ENCODE measurements at places on chromosomes 6 and 20. TPM values are rescaled to one million over a fixed set of nuclear protein-coding genes. Genes with fewer than 3 reads are reported as not detected.

DNA sequence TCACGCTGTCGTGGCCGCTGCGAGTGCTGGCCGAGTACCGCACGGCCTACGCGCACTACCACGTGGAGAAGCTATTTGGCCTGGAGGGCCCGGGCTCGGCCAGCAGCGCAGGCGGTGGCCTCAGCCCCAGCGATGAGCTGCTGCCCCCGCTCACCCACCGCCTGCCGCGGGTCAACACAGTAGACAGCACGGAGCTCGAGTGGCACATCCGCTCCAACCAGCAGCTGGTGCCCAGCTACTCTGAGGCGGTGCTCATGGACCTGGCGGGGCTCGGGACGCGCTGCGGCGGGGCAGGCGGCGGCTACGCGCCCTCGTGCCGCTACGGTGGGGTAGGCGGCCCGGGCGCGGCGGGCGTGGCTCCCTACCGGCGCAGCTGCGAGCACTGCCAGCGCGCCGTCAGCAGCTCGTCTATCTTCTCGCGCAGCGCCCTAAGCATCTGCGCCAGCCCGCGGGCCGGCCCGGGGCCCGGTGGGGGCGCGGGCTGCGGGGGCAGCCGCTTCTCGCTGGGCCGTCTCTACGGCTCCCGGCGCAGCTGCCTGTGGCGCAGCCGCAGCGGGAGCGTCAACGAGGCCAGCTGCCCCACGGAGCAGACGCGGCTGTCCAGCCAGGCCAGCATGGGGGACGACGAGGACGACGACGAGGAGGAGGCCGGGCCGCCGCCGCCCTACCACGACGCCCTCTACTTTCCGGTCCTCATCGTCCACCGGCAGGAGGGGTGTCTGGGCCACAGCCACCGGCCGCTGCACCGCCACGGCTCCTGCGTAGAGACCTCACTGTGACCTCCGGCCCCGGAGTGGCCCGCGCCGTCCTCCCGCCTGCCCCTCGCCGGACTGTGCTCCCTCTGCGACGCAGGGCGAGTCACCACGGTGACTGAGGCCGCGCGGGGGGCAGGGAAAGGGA lies 5.7 kb downstream of the TMEM151B start:
- no peak for DNase-seq

DNA sequence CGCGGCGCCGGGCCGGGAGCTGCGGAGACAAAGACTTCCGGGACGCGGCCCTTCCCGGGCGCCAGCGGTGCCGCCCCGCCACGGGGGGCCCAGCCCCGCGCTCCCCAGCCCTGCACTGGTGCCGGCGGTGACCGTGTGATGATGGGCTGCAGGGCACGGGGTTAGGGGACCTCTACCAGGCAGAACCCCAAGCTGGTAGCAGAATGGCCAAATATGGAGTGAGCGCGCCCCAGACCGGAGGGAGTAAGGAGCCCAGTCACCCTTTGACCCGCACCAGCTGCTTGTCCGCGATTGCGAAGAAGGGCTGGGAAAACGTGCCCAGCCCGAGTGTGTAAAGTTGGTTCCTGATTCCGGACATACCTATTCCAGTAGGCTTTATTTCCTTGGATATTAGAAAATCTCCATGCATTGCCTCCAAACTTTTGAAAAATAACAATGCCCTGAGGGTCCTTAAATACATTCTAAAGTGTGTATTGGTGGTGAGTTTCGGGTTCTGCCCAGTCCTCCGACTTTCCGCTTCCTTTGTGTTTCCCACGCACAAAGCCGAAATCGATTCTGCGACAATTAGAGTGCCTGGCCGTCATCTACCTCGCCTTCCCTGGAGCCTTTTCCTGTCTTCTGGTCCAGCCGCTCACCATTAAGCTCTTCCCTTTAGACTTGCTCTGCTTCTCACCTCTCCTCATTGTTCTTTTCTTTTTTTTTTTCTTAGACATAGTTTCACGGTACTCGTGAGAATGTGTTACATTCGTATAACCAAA lies 1.1 kb downstream of the ABRACL start:
- DNase-seq: peak; percentile 17

DNA sequence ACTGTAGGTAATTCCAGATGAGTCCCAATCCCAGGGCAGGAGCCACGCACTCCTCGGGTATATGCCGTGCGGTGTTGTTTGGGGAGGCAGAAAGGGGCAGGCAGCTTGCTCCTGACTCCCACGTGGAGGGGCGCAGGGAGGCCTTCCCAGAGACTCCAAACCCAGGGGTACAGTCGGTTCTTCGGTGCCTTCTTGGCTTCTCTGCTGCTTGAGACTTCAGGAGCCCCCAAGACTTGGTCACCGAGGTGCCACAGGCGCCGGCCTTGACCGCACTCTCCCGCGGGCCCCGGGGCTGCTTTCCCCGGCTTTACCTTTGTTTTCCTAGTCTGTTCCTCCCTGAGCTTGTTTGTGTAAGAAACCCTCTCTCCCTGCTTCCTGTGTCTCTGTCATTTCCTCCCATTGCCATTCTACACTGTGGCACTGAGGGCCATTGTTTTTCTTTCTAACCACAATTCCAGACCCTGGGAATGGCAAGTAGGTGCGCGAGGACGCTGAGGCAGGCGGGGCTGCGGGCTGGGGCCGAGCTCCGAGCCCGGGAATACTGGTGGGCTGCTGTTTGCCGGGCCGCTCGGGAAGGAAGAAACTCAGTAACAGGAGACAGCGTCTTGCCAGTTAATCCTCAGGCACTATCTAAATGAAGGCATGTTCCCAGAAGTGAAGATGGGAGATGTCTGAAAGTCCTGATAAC lies 215.6 kb upstream of the HEY2 start:
- no peak for DNase-seq

- DNase-seq: no peak
Measured at GRCh38 chr20:62771396-62772102, 24.7 kb upstream of the MRGBP start.

DNA sequence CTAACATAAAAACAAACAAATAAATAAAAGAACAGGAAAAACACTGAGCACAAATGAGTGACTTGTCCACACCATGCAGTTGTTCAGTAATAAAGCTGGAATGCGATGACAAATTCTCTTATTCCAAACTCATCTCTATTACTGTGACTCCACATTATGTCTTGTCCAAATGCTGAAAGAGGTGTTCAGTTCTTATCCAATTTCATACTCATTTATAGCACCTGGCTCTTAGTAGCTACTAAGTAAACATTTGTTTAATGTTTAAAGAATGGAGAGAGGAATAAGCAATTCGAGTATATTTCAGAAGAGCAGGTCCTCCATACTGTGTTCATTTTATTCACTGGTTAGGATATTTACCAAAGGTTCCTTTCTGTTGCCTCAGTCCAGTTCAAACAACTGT lies 439.0 kb upstream of the JAG1 start:
- no peak for DNase-seq

The PAX1 gene
- not detected for total RNA-seq

Measured in activated CD4-positive, alpha-beta T cell treated with anti-CD3 and anti-CD28 coated beads, Interleukin-2, amount 10 ng/mL, durations not matched to agents 7 days and 5 days (primary cell).